Progenitor cell of endocrine pancreas (in vitro differentiated cells): ENCODE measurements at places on chromosomes 3 and 15. TPM values are rescaled to one million over a fixed set of nuclear protein-coding genes. Genes with fewer than 3 reads are reported as not detected.

RTP3 gene
- total RNA-seq, result not detected in 2 replicates

CTXND1 gene
- 1.1 TPM in 2 replicates for total RNA-seq

KNL1 gene
- 11.7 and 12.1 TPM in 2 replicates for total RNA-seq

DNA sequence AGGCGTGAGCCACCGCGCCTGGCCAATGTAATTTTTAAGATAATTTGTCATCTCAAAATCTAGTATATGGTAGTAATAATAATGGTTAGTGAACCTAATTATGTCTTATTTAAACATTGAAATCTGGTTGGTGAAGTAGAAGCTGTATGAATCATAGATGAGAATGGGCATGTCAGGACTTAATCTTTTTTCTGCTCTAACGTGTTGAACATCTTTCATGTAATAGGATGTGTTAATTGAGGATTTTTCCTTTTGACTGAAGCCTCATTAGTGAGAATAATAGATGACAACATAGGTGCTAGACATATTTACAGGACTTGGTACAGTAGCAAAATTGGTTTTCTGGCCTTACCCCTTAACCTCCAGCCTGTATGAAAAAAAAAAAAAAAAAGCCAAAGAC is 835.6 kb downstream of the IGSF11 start:
- H3K27me3 ChIP-seq, result no peaks in the 10 kb centered on the region
- H3K4me1 ChIP-seq, result no peaks in the 10 kb centered on the region
- H3K4me3 ChIP-seq, result no peak overlapping the region

DNA sequence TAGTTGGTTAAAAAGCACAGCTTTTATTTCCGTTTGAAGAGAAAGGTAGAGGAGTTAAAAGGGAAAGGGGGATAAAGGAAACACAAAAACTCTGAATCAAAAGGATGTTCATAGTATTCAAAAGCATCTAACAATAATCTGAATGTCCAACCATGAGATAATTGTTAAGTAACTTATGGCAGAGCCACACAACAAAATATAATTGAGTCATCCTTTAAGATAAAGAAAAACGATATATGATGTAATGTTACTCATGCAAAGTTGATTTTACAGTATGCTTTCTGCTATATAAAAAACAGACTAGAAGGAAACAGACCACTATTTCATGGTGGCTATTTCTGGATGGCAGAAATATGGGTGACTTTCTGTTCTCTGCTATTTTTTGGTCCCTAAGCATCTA is 3.9 kb downstream of the XPC start:
- peaks cover 25% of the 10 kb centered on the region for H3K4me1 ChIP-seq
- H3K27ac ChIP-seq, result no peak overlapping the region
- peaks cover 15% of the 10 kb centered on the region for H3K36me3 ChIP-seq
- H3K4me3 ChIP-seq, result no peak overlapping the region
- no peak for DNase-seq

- no peak for DNase-seq
- H3K4me3 ChIP-seq, result no peak overlapping the region
- H3K27me3 ChIP-seq, result no peaks in the 10 kb centered on the region
- no peak overlapping the region for H3K27ac ChIP-seq
- peaks cover 20% of the 10 kb centered on the region for H3K36me3 ChIP-seq
- peaks cover 4% of the 10 kb centered on the region for H3K4me1 ChIP-seq
These were observed 35.5 kb downstream of the FAH start for GRCh38 chr15:80188251-80188650.

- H3K4me3 ChIP-seq, result no peak overlapping the region
- peak overlapping the region; percentile 56 for H3K27ac ChIP-seq
- peak; percentile 34 for DNase-seq
- H3K4me1 ChIP-seq, result peaks cover 4% of the 10 kb centered on the region
- H3K36me3 ChIP-seq, result peaks cover 7% of the 10 kb centered on the region
These were observed 30.3 kb downstream of the CDC25A start for GRCh38 chr3:48157950-48158376.
